Keratinocyte (primary cell): ENCODE measurements at places on chromosomes 13 and 19.
A peak's percentile ranks its signal among the peaks of the same experiment; 100 is the strongest.

GRCh38 chr19:19817357-19817756 lies 4.2 kb downstream of the ZNF506 start:
- no peak for DNase-seq

DNA sequence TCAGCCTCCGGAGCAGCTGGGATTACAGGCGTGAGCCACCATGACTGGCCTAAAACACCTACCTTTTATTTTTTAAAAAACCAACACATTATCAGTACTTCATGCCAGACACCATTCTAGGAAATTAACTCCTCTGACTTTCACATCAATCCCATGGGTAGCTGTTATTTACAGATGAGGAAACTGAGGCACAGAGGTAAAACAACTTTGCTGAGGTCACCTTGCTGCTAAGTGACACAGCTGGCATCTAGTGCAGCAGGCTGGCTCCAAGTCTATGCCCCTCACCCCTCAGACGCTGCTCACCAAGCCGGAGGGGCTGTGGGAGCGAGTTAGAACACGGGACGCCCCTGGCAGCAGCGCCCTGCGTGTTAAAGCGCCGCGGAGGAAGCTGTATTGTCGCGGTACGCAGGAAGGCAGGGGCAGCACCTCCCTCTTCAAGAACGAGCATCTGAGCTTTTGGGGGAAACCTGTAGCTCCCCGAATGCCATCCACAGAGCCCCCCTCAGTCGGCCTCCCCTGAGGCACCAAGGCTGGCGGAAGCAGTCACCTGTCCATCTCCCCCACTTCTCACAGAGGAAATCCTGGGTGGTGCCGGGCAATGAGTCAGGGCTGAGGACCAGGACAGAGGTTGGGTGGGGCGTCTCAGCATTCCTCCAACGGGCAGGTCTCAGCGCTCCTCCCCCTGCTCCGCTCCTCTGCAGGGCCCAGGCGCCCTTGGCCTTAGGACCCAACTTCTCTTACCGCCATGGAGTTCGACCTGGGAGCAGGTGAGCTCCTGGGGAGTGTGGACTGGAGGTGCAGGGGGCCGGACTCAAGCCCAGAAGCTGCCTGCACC lies at the start of gene C19orf33:
C19orf33 (plus strand) TSS at position 735 of the 835 bp plus-strand sequence; CDS start at position 746, 11 bp downstream.
- DNase-seq, result peak; percentile 91

GRCh38 chr19:56145698-56146097 lies 4.6 kb downstream of the ZNF444 start:
- DNase-seq, result no peak

DNA sequence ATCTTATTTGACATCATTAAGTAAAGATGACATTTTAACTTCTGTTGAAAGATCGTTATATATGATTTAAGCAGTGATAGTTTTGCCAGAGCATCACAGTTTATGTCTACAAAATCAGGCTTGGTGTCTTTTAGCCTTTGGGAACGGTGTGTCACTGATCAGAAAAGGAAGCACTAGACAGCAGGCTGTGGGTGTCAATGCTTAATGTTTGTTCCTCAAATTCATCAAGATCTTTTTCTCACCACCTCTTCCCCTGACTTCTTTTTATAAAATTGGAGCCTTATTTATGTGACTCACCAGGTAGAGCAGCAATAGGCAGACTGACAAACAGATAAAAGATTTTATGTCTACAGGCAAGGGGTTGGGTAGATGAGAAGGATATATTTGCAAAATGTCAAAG lies 1558.5 kb downstream of the EFNB2 start:
- DNase-seq, result no peak
